CD4-positive, alpha-beta T cell treated with Interleukin-6 at 100 ng/mL for 8 hours (primary cell): ENCODE measurements at places on chromosomes 3 and 15.

- no peak for DNase-seq
Observed at GRCh38 chr3:94909726-94910125, 846.9 kb downstream of the NSUN3 start.

GRCh38 chr3:3087279-3087678, 22.9 kb downstream of the IL5RA start:
- no peak for DNase-seq

DNA sequence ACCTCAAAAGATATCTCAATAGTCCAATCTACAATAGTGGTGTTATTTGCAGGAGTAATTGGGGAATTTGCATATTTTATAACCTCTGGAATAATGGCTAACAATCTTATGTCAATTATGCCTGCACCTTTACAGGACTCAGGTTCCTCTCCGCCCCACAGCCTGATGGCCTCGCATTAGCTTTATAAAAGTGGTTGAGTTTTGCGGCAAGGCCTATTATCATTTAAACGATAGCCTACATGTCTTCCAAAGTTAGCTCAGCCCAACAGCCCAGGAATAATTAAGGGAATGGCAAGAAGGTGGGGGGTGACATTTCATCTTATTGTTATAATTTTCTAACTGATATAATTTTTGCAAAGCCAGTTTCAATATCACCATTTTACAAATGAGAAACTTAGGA, 97.3 kb downstream of the RTP4 start:
- no peak for DNase-seq

DNA sequence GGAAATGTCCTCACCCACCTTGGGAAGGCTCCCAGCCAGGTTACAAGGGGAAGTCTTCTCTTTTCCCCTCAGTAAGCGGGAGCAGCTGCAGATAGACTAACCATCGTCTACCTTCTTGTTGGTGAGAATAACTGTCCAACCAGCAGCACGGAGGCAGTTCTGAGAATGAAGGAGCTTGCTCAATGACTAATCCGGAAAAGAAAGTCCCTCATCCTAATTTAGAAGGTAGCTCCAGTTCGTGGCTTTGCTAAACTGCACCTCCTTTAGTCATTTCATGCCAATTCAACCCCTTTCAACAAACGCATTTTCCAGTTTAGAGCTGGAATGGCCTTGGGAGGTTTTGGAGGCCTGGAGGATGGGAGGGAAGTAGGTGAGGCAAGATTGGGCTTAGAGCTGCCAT, 527.4 kb upstream of the PROK2 start:
- no peak for DNase-seq

DNA sequence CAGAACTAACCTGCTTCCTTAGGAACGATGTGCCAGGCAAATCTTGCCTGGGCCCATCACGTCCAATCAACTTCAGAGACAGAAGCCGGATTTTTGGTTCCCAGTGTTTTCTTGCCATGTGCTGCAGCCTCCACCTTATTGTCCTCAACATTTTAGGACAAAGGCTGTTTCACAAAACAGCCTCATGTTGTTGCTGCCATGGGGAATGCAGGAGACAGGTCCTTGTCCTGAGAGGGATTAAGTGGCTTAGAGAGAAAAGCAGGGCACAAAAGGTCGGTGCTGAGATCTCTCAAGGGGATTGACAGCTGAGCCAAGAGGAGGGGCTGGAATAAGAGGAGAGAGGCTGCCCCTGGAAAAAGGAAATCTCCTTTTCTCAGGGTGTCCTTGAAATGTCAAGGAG, 11.3 kb upstream of the NMNAT3 start:
- DNase-seq, result no peak

DNA sequence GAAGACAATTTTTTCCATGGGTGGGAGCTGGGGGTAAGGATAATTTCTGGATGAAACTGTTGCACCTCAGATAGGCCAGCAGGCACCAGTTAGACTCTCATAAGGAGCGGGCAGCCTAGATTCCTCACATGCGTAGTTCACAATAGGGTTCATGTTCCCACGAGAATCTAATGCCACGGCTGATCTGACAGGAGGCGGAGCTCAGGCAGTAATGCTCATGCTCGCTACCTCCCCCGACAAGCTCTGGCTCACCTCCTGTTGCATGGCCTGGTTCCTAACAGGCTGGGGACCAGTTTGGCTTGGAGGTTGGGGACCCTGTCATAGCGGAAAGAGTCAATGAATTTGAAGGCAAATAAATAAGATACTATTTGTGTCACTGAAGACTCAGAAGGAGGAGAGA, 105.5 kb downstream of the PLD1 start:
- DNase-seq, result no peak

DNA sequence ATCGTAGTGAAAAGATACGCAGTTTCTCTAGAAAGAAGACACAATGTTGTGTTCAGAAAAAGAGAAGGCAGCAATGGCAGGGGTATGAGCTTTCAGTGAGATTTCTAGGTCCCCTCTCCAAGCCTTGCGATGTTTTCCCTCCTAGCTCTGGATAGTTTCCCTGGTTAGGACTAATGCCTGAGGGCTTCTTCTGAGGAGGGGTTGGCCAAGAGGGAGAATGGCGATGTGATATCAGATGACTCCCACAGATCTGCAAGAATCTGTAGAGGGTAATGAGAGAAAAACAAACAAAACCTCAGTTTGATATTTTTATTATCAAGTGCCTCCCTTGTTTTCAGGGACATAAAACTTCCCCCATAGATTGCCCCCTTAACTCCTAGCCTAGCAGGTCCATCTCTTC, 4.1 kb upstream of the CLDN1 start:
- no peak for DNase-seq

GRCh38 chr3:156536524-156537316, 18.2 kb downstream of the SSR3 start:
- DNase-seq, result no peak

- DNase-seq, result no peak
Observed at GRCh38 chr3:182570946-182571594, 222.2 kb upstream of the ATP11B start.

DNA sequence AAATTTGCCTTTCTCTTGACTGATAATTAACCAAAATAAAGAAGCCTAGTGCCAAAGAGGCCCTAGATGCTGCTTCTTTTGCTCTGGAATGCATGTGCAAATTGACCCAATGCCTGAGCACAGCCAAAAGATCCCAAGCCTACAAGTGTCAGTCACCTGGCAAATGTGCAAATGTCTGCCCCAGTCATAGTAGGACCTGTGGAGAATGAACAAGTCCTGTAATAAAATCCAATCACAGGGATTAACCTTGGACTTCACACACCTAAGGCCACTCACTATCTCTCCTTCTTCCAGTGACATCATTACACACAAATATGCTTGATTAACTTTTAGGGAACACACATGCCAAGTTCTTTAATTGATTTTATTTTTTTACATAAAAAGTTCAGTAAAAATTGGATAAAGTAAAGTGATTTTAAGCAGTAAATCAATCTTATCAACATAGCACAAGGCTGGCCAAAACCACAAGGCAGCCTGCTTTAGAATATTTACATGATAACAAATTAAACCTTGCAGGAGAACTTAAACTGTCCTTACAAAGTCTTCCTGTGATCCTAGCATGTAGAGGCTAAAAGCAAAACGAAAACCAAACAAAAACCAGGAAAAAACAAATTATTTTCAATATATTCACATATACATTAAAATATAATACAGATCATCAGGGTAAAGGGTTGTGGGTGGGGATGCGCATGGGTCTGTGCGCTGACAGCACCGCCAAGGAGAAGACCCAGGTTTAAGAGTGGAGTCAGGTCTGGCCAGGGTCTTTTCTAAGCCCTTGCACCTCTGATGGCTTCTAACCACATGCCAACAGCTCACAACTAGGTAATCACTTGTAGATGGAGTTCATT, 36.8 kb downstream of the NBEAL2 start:
- no peak for DNase-seq
